Skeletal muscle cell (primary cell): ENCODE measurements at places on chromosomes 2 and 18.
A peak's percentile ranks its signal among the peaks of the same experiment; 100 is the strongest.

DNA sequence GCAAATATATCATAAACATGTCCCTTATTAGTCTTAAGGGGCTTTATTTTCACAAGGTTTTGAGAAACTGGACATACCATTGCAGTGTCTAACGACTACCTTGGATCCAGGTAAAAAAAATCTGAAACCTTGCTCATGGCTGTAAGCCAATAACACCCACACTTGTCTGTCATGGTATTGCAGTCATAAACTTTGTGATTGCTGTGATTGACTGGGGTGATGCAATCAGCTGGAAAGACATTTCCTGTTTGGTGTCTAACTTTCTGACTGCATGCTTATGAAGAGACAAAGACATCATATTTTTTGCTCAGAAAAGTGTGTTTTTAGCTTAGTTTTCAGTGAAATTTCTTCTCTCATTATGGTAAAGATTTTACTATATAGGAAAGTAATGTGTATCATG, 635.0 kb downstream of the TSN start:
- DNase-seq = peak; percentile 1

DNA sequence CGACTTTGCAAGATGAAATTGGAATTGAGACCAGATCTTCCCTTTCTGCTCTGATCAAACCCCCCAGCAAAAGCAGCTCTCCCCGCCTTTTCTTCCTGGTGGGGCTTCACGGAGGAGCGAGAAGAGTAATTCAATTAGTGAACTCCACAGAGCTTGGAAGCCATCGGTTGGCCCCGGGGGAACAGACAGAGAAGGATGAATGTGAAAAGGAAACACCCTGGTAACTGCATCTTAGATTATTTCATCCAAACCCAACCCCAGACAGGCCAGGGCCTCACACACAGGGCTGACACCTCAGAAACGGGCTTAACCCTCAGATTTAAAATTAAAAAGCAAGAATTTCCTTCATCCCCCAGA, 18.3 kb downstream of the SMAD7 start:
- DNase-seq = no peak

DNA sequence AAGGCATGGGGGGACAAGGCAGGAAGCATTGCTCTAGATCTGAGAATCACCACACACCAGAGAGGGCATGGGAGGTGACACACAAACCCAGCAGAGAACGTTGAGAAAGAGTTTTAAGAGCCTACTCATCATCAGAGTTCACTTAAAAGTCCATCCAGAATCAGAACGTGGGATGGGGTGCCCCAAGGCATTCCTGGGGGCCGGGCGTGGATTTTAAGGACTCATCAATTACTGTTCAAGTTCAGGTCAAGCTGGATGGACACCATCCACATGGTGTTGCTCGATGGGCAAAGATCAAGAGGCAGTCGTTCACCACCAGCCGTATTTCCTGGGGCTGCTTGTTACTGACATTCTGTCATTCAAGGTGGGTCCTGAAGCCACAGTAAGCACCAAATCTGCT, 34.9 kb downstream of the BCL11A start:
- DNase-seq = no peak

DNA sequence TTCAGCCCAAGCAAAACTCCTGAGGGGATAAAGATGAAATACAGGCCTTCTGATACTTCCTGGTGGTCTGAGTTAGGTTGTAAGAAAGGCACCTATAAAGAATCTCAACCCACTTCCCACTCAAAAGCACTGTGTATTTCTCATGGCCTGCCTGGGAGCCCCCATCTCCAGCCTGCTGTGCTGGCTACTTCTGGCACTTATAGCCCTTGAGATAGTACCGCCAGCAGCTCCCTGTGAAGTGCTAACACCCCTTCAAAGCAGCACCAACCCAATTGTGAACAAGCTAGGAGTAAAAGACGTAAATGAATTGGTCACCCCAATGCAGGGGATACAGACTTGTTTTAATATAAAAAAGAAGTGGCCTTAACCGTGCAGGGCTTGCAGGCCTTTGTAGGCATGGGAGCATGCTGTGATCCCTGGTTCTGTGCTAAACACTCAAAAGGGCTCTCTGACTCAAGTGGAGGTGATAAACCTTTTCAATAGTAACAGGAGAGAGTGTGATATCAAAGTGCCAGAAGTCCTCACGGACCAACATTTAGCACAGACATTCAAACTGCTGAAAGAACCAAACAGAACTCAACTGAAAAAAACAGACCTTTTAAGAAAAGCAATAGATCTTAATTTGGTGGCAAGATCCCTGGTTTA, 80.8 kb downstream of the RTN4 start:
- DNase-seq = no peak

- DNase-seq = no peak
Observed at GRCh38 chr18:7877609-7878008, 310.5 kb downstream of the PTPRM start.

DNA sequence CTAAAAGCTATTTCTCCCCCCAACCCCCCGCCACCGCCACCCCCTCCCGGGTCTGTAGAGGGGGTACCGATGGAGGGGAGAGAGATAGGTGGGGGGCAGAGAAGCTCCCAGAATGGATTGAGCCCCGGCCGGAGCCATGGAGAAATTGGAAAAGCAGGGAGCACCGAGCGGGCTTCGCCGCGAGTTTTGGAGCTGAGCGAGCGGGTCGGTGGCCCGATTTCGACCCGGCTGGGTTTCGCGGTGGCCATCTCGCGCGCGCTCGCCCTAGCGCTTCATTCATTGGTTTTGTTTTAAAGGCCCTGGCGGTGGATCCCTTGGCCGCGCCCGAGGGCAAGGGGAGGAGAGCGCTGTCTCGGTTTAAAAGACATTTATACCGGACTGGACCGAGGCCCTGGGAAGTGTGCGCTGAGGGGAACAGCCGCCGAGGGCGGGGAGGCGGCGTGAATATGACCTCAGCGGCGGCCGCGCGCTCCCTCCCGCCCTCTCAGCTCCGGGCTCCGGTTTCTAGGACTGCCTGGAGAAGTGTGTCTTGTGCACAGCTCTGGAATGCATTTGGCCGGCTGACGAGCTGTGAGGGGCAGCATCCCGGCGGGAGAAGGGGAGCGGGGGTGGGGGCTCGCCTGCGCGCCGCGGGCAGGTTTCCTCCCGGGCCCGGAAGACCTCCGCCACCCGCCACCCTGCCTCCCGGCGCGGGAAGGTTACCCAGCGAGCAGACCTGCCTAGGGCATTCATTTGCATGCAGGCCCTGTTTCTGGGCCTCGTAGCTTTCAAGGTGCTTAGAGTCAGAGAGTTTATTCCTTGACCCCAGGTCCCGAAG, 1.7 kb upstream of the SMAD7 start:
- DNase-seq = peak; percentile 77

DNA sequence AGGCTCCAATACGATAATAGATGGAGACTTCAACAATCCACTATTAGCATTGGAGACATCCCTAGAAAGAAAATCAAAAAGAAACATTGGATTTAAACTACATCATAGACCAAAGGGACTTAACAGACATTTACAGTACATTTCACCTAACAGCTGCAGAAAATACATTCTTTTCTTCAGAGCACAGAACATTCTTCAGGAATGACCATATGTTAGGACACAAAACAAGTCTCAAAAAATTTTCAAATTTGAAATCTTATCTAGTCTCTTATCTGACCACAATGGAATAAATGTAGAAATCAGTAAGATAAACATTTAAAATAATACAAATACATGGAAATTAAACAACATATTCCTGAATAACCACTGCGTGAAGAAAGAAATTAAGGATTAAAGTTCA, 68.7 kb downstream of the STRADB start:
- DNase-seq = no peak
